ENCODE measurements at places on chromosomes 5 and 9.

DNA sequence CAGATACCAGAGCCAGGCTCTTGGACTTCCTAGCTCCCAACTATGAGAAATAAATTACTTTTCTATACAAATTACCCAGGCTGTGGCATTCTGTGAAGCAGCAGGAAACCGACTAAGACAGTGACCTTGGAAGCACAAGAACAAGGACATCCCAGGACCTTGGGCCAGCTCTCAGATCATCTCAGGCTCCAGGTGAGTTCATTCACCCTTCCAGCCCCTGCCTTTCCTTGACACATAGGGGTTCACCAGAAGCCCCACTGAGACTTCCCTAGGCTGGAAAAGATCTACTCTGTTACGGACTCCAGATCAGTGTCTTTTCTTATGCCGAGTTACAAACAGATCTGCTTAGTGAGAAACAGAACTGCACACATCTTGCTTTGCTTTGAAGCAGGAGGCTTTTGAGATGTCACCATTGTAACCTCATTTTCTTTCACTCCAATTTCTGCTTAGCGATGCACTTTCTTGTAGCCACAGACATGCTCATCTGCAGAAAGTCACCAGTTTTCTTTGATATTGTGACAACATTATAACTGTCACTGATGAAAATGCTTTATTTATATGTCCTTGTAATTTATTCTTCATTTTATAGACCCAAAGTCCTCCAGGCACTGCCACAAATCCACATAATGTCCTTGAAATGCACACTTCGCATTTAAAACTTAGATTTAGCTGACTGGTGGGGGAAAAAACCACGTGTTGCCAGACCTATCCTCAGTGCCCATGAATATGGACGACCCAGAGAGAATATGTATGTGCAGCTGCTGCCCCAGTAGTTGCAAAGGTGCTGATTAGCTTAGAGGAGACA is 8.1 kb downstream of the CD180 start:
- DNase-seq, result no peak

DNA sequence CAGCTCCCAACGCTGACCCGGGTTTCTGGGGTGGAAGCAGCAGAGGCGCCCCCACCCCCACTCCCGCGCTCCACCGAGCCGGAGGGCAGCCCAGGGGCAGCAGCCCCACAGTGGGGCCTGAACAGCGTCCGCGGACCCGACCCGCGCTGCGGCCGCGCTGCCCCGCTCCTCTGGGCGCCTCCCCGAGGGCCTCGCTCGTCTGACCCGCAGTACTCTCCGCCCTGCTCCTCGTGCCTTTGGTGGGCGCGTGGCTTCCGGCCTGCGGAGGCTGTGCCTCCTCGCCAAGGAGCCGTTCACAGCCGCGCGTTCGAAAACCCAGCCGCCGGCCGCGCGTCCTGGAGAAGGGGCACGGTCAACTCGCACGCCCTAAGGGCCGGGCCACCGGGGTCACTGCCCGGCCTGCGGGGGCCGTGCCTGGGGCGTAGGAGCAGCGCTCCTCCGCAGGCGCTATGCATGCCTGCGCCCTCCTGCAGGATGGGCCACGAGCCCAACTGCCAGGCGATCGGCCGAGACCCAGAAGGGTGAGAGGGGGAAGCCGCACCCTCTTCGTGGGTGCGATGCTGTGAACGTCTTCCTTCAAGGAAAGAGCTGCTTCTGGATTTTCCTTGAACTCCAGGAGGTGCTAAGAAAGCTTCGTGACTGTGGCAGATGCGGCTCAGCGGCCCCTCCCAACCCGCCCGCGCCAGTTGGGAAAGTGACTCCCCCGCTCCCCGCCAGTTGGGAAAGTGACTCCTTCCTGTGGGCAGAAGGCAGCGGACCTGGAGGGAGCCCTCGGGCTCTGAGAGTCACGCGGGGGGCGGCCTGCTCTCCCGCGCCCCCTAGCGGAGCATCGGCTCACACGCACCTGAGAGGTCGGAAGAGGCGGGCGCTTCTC is 82.7 kb downstream of the HSD17B3 start:
- peak; percentile 23 for DNase-seq

GRCh38 chr9:133238851-133239532 is 29.9 kb upstream of the OBP2B start:
- DNase-seq, result peak; percentile 65

GRCh38 chr5:53815471-53815870 is 255.0 kb downstream of the NDUFS4 start:
- DNase-seq, result no peak

DNA sequence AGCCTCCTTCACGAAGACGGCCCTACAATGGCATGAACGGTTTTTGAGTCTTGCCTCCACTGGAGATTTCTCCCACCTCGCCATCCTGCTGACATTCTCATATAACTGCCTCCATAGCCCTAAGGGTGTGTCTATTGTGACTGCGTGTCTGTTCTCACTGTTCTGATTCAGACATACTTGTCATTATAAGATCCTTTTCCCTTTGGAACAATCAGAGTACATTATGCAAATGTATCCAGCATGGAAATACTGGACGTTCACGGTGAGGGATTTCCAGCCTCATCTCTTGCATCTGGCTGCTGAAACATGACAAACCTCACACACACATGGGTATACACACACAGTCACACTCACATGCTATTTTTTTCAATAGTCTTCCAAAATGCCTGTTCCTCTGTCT is 402.1 kb downstream of the DIRAS2 start:
- no peak for DNase-seq

- no peak for DNase-seq
These were observed 27.1 kb downstream of the LAMC3 start for GRCh38 chr9:131036071-131036470.

GRCh38 chr5:161274951-161275350 is 271.6 kb downstream of the GABRB2 start:
- no peak for DNase-seq

DNA sequence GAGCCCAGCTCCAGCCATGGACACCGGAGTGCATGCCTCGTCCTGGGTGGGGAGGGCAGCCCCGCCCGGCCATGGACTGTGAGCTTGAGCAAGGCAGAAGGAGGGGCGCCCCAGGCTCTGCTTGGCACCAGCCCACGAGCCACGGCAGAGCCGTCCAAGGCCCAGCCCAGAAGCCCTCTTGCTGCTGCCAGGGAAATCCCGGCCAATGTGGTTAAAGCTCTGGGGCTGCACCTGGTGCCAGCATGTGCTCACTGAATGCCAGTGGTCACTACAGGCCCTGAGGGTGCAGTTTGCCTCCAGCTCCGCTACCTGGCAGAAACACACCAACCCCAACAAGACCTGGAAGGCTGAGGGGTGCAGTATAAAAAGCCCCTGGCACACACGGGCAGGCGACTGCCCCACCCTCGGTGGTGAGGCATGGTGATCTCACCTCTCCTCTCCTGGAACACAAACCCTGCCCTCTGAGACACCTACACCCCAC is 11.8 kb downstream of the BRD3 start:
- no peak for DNase-seq

- no peak for DNase-seq
These were observed 102.2 kb upstream of the SLCO6A1 start for GRCh38 chr5:102600964-102601363.

DNA sequence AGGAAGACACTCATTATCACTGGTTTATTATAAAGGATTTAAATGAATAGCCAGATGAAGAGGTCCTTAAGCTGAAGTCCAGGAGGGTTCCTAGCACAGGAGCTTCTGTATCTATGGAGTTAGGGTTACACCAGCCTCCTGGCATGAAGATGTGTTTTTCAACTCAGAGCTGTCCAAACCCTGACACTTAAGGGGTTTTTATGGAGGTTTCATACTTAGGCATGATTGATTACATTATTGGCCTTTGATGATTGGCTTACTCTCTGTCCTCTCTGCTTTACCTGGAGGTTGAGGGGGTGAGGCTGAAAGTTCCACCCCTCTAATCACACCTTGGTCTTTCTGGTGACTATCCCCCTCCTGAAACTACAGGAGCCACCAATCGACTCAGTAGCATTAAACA is 84.9 kb upstream of the ZNF169 start:
- DNase-seq, result no peak

GRCh38 chr9:89983411-89983810 is 378.6 kb downstream of the GADD45G start:
- no peak for DNase-seq

DNA sequence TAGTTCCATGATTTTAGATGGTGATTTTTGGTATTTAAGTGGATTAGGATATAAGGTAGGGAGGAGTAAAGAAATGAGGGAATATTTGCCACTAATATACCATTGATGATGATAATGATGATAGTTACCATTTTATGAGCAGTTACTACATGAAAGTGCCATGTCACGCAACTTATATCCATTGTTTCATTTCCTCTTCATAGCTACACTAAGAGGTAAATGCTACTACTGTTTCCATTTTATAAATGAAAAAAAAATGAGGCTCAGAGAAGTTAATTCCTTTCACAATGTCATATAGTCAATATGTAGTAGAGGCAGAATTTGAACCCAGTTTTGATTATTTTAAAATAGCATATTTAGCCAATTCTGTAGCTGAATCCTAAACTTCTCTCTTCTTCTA is 112.2 kb upstream of the ADRA1B start:
- DNase-seq, result no peak

DNA sequence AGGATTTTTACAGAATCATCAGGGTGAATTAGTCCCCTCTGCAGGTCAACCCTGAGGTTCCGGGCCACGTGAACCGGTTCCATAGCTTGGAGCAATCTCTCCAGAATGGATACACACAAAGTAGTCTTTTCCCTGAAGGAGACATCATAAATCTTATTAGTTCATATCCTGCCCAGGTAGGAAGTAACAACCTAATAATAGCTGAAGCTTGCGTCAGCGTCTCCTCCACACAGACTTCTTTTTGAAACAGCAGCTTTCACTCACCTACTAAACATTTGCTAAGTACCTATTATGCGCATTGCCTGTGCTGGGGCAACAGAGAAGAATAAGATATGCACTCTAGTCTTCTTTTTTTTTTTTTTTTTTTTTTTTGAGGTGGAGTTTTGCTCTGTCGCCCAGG is 9.4 kb downstream of the PSMD5 start:
- DNase-seq, result no peak

DNA sequence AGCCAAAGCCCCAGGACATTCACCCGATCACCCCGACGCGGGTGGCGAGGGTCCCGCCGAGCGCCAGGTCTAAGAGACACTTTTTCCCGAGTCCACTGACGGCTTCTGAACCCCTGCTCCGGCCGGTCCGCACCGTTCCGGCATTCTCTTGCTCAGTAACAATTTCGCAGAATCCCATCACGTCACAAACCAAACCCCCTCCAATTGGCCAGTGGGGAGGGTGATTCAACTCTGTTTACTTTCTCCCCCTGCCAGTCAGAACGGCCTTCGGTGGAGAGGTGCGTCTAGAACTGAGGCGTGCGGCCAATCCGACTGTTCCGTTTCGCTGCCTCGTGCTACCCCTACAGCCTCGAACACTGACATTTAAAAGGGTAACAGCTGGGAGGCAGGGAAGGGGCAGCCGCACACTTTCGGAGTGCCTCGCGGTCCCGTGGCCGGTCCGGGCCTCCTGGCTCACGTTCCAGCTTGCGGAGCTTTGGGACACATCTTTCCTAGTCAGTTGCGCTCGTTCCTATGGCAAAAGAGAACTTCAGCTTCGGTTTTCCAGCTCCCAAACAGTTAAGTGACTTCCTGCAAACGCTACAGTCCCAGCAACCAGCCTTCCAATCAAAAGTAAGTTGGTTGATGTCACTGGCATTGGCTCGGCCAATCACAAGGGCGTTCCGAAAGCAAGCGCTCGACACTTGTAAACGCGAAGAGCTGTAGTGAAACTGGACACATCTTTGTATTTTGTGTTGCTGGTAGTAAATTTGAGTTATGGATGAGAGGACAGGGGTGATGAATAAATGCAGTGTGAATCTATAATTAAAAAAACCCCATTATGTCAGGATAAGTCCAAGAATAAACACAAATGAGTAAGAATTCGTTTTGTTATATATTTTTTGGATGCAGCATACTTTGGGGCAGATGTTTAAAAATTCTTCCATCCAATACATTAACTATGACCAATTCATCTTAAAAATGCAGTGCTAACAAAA is at the start of gene KLF9:
Gene KLF9, minus strand, starts transcription at position 859 of the 977 bp plus-strand sequence. CDS start 1,294 bp downstream, outside the sequence.
- peak; percentile 78 for DNase-seq

- no peak for DNase-seq
These were observed 584 bp downstream of the USP20 start for GRCh38 chr9:129835860-129836223.

- DNase-seq, result no peak
These were observed 39.2 kb downstream of the RCL1 start for GRCh38 chr9:4831944-4832343.

GRCh38 chr5:172444110-172444510 is 10.2 kb downstream of the SH3PXD2B start:
- no peak for DNase-seq

DNA sequence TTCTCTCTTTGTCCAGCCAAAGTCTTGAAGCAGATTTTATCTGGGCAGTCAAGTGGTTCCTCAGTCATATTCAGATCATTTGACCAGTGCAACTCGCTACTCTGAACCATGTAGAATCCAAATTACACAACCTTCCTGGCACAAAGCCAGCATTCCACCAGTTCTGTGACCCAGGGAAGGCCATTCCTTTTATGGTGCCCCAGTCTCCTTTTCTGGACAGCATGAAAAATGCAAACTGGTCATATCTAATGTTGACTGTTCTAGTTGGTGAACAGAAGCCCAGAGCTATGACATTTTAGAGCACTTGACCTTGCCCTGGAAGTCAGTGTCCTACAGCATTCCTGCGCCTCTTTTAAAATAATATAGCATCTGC is 364.6 kb downstream of the BRINP1 start:
- no peak for DNase-seq

- DNase-seq, result no peak
These were observed 44.2 kb downstream of the MRPL36 start for GRCh38 chr5:1755321-1755949.

- no peak for DNase-seq
These were observed 15.8 kb downstream of the CLPTM1L start for GRCh38 chr5:1329111-1329579.

Measured in stimulated activated CD4-positive, alpha-beta T cell treated with anti-CD3 and anti-CD28 coated beads, Interleukin-12 subunit alpha, Interleukin-12 subunit beta, amount 100 ng/mL, for 24 hours (primary cell).